Vagina (tissue), 2 donors: ENCODE measurements at places on chromosomes 6 and 20.
A peak's percentile ranks its signal among the peaks of the same experiment; 100 is the strongest.

DNA sequence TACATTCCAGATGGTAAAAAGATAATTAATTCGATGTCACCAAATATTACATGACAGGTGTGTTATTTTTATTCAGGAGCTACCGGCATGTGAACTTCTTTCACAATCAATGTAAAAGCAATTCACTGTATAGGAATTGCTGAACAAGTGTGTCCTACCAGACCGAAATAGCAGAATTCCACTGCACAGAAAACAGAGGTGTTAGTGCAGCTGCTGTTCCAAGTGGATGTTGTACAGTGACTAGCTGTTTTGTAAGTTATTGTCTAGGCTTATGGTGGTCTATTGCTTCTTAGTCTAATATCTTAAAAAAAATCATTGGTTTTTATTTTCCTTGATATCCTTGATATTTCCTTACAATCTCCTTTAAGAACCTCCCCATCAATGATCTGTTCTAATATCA, 107.4 kb downstream of the COL19A1 start:
- no peaks in the 10 kb centered on the region for H3K4me1 ChIP-seq
- no peaks in the 10 kb centered on the region for H3K27me3 ChIP-seq
- H3K27ac ChIP-seq: no peak overlapping the region

DNA sequence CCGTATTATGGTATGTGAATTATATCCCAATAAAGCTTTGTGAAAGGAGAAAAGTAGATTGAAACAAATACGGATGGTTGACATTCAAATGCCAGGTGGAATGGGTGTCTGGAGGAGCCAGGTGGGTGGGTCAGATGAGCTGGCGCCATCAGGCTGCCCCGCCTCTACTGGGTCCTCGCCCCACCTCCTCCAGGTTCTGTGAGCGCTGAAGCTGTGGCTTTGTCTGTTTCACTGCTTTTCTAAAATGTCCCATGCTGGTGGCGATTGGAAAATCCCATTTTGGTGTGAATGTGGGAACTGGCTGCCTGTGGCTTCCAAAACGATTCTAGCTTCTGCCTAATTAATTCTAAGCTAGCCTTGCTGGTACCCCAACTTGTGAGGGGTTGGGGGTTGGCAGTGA, 16.5 kb downstream of the DUSP22 start:
- H3K4me1 ChIP-seq: peaks cover 23% of the 10 kb centered on the region
- no peak overlapping the region for H3K27ac ChIP-seq
- H3K36me3 ChIP-seq: no peaks in the 10 kb centered on the region

DNA sequence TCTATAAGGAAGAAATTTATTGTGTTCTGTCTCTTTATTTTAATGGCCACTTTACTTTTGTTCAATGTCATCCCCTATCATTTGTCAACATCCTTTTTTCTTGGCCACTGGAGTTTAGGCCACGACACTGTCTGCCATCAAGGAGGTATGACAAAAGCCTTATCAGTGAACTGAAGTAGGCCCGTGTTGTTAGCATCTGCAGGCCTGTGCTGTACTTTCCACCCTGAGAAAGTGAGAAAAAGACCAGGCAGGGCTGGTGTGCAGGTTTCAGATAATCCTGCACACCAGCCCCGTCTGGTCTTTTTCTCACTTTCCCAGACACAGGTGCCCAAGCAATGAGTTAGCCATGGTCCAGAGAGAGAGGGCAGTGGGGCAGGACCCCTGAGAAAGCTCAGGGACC, 57.6 kb downstream of the GOPC start:
- H3K27ac ChIP-seq: no peak overlapping the region
- peaks cover 26% of the 10 kb centered on the region for H3K36me3 ChIP-seq
- no peak overlapping the region for H3K4me3 ChIP-seq
- DNase-seq: no peak
- H3K27me3 ChIP-seq: no peaks in the 10 kb centered on the region

DNA sequence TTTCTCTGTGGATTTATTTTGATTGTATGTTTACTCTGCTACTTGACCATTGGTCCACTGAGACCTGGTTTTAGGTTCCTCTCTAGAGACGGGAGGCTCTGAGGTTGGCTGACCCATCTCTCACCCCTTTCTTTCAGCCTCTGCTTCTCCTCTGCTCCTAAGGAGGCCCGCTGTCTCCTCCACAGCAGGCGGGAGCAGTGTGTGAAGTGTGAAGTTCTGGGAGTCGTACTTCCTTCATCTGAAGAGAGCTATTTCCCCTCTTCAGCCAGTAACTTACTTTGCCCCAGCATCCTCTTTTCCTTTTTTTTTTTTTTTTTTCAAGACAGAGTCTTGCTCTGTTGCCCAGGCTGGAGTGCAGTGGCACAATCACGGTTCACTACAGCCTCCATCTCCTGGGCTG, 21.1 kb downstream of the PDRG1 start:
- no peak overlapping the region for H3K4me3 ChIP-seq
- H3K36me3 ChIP-seq: no peaks in the 10 kb centered on the region
- H3K27ac ChIP-seq: no peak overlapping the region
- no peaks in the 10 kb centered on the region for H3K27me3 ChIP-seq
- no peaks in the 10 kb centered on the region for H3K4me1 ChIP-seq
- no peak for DNase-seq

DNA sequence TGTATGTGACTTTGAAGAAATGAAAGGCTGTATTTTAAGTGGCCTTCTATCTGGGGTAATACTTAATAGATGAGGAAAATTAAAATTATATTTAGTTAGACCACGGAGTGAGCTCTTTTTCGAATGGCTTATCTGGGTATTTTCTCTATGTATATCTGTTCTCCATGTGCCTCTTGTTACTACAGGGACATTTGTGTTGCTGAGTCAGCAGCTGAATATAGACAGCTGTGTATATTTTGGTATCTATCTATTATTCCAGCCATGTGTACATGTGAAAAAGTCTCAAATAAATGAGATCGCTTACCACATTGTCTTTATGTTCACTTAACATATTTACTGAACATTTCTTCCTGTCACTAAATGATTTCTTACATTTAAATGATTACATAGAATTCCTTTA, 57.2 kb downstream of the TMEM200A start:
- no peaks in the 10 kb centered on the region for H3K4me1 ChIP-seq
- no peak overlapping the region for H3K4me3 ChIP-seq
- H3K36me3 ChIP-seq: no peaks in the 10 kb centered on the region
- no peaks in the 10 kb centered on the region for H3K27me3 ChIP-seq
- DNase-seq: no peak

GRCh38 chr20:49297605-49298530, 20.0 kb upstream of the ZNFX1 start:
- H3K27ac ChIP-seq: no peak overlapping the region
- no peaks in the 10 kb centered on the region for H3K36me3 ChIP-seq
- no peaks in the 10 kb centered on the region for H3K4me1 ChIP-seq
- H3K4me3 ChIP-seq: no peak overlapping the region

GRCh38 chr20:20228351-20228750, 139.6 kb upstream of the INSM1 start:
- H3K27ac ChIP-seq: no peak overlapping the region
- DNase-seq: no peak
- no peak overlapping the region for H3K4me3 ChIP-seq
- no peaks in the 10 kb centered on the region for H3K4me1 ChIP-seq

- DNase-seq: no peak
- H3K4me3 ChIP-seq: no peak overlapping the region
- H3K36me3 ChIP-seq: no peaks in the 10 kb centered on the region
- no peaks in the 10 kb centered on the region for H3K27me3 ChIP-seq
- no peak overlapping the region for H3K27ac ChIP-seq
Measured at GRCh38 chr20:8066662-8067061, 47.1 kb upstream of the TMX4 start.

DNA sequence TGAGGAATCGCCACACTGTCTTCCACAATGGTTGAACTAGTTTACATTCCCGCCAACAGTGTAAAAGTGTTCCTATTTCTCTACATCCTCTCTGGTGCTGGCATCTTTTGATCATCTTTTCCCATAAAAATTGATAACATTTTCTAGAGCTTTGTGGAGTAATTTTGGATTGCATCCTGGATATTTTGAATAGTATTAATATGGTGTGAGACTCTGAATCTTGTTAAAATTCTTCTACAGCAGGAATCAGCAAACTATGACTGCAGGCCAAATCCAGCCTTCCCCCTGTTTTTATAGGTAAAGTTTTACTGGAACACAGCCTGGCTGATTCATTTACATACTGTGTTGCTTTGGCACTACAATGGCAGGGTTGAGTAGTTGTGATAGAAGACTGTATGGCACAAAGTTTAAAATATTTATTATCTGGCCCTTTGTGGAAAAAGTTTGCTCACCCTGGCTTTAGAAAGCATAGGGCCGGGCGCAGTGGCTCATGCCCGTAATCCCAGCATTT, 15.0 kb upstream of the RNF8 start:
- no peaks in the 10 kb centered on the region for H3K4me1 ChIP-seq
- H3K36me3 ChIP-seq: no peaks in the 10 kb centered on the region
- H3K27ac ChIP-seq: no peak overlapping the region
- no peak for DNase-seq
- no peak overlapping the region for H3K4me3 ChIP-seq

DNA sequence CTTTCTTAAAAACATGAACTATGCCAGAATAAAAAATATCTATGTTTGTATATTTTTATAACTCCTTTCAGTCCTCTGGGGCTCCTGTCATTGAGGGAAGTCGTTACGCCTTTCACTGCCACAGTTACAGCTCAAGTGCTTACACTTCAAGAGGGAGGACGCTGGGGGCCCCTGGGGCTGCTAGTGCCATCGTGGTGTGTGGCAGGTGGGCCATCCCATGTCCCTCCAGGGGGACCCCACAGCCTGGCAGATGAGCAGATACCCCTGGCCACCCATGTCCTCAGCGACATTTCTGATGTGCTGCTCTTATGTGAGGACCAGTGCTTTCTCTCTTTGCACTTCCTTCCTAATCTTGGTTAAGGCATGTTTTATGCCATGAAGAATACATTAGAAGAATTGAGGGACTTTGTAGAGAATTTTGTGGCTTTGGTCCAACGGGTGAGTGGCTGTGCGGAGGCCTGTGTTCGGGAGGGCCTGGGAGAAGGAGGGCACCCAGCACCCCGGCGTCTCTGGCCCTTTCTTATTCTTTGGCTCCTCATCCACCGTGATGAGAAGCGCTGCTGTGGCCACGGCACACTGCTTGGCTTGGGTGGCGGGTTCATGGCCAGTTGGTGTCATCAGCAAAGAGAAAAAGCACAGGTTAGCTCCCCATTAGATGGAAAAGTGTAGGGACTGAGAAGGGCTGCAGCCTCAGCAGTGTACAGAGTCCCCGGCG, 38.3 kb upstream of the SYNJ2 start:
- peaks cover 4% of the 10 kb centered on the region for H3K36me3 ChIP-seq
- H3K4me1 ChIP-seq: no peaks in the 10 kb centered on the region
- no peak overlapping the region for H3K4me3 ChIP-seq
- H3K27ac ChIP-seq: no peak overlapping the region
- DNase-seq: peak; percentile 77

- no peak overlapping the region for H3K4me3 ChIP-seq
- H3K27ac ChIP-seq: no peak overlapping the region
- H3K4me1 ChIP-seq: no peaks in the 10 kb centered on the region
- no peaks in the 10 kb centered on the region for H3K27me3 ChIP-seq
- no peaks in the 10 kb centered on the region for H3K36me3 ChIP-seq
Measured at GRCh38 chr6:73282871-73283270, 19.9 kb upstream of the KHDC1 start.

DNA sequence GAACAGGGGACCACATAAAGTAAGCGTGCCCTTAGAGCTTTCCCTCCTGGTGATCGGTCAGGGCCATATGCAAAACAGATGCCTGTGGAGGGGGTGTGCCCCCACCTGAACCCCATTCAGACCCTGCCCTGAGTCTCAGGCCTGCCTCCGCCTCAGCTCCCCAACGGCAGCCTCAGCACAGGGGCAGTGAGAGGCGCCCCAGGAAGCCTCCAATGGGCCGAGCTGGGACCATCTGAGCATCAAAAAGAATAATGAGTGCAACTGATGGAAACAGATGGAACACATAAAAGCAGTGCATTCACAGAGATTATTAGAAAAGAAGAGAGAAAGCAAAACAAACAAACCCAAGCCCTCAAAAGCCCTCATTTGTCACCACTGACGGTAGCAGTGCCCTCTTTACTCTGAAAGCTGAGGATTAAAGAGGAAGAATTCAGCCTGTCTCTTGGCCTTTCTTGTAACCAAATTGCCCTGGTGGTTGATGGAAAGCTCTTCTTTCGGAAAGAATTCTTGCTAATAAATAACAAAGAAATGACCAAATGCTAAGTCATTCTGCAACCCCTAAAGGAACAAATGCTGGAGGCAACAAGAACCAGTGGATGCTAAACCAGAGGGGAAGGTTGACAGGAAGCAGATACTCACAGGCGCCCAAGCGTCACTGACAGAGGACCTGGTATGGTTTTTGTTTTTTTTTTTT, 6.8 kb downstream of the ADISSP start:
- H3K27me3 ChIP-seq: no peaks in the 10 kb centered on the region
- no peak overlapping the region for H3K4me3 ChIP-seq
- H3K4me1 ChIP-seq: peaks cover 18% of the 10 kb centered on the region
- no peak for DNase-seq

GRCh38 chr6:109182578-109182977, 87.3 kb downstream of the CEP57L1 start:
- no peaks in the 10 kb centered on the region for H3K4me1 ChIP-seq
- H3K27ac ChIP-seq: no peak overlapping the region
- DNase-seq: no peak
- H3K36me3 ChIP-seq: no peaks in the 10 kb centered on the region
- H3K27me3 ChIP-seq: no peaks in the 10 kb centered on the region

DNA sequence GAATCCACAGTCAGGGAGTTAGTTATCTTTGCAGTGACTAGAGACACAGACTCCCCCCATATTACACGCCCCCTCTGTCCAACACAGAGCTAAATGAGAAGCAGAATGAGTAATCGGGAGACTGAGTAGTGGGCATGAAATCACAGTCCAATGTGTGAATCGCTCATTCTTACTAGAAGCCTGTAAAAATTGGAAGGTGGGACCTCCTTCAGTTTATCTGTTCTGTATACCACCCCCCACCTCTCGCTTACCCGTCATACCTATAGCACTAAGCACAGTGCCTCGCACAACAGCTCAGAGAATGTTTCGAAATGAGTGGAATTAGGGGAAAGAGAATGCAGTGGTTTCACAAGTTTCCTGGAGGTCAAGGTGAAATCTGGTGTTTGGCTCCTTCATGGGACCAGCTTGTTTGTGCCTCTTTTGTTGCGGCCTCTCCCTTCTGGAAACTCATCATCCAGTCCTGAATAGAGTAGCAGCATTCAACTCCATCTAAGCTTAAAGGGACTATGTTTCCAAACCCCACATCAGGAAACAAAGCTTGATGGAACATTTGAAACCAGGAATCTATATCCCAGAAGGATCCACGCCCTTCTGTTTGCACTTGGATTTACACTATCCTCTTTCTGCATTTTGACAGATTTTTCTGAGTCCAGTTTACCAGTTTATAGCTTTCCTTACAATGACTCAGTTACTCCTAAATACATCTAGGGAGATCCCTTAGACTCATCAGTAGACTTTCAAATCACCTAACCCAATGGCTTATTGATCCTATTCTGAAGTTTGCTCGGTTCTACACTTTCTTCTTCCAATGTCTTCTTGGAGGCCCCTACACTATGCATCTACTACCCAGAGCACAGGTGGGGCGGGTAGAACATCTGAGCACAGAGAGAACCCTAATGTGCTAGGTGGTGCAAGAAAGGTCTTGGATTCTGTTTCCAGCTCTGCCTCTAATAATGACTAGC, 59.2 kb upstream of the PIM1 start:
- H3K36me3 ChIP-seq: no peaks in the 10 kb centered on the region
- no peaks in the 10 kb centered on the region for H3K27me3 ChIP-seq
- H3K4me3 ChIP-seq: no peak overlapping the region
- H3K27ac ChIP-seq: peak overlapping the region; percentile 59
- peaks cover 20% of the 10 kb centered on the region for H3K4me1 ChIP-seq
